Activated T-cell treated with anti-CD3 and anti-CD28 coated beads, Interleukin-2, amount 50 U/mL, for 48 hours (primary cell): ENCODE measurements at places on chromosomes 1 and 21.

- no peak for DNase-seq
Observed at GRCh38 chr1:177368255-177368654, 197.5 kb downstream of the BRINP2 start.

GRCh38 chr1:94027721-94028515 lies 93.0 kb downstream of the ABCA4 start:
- no peak for DNase-seq

DNA sequence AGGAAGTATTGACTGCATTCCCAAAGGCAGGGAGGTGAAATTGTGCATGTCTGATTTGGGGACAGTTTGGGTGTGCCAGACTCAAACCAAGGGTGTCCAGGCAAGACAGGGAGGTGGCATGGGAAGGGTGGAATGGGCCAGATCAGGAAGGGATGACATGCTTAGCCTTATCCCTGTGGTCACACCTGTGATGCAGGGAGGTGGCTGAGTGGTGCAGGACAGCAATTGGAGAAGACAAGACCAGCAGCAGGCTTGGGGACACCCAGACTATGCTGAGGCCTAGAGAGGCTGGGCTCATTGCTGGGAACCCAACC lies 4.0 kb downstream of the FOXO6 start:
- no peak for DNase-seq

DNA sequence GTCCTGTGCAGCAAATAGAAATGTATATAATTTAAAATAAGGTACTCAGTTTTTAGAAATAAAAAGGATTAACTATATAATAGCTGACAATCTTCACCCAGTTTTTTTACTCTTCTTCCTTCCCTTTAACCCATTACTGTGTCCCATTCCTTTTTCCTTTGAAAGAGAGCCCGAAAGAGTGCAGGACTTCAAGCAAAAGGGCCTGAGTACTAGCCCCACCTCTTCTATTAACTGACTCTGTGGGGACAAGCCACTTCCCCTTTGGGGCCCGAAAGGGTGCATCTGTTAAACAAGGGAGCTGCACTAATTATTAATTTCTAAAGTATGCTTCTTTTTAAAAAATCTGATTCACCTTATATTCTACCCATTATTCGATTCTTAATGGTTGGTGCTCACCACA lies 3.3 kb downstream of the USP24 start:
- DNase-seq = no peak

- no peak for DNase-seq
Observed at GRCh38 chr1:70554341-70554740, 143.3 kb downstream of the CTH start.
